ENCODE measurements at places on chromosomes 12 and 14.

DNA sequence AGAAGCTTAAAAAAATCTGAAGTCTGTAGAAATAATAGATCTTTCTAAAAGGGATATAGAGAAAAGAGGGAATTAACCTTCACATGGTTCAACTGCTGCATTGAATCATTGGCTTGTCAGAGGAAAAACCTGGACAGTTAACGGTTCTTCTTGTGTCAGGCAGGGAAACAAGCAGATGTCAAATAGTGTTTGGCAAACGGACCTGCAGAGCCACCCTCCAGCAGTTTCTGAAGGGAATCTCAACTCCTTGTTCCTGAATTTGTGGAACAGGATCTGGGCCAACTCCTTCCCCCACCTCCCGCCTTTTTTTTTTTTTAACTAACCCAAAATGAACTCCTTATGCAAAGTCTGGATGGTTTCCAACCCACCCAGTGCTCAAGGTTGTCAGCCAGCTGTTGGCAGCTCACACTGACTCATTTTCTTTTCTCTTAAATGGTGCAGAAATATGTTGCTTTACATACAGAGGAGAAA is 187.3 kb downstream of the CAND1 start:
- DNase-seq, result no peak

DNA sequence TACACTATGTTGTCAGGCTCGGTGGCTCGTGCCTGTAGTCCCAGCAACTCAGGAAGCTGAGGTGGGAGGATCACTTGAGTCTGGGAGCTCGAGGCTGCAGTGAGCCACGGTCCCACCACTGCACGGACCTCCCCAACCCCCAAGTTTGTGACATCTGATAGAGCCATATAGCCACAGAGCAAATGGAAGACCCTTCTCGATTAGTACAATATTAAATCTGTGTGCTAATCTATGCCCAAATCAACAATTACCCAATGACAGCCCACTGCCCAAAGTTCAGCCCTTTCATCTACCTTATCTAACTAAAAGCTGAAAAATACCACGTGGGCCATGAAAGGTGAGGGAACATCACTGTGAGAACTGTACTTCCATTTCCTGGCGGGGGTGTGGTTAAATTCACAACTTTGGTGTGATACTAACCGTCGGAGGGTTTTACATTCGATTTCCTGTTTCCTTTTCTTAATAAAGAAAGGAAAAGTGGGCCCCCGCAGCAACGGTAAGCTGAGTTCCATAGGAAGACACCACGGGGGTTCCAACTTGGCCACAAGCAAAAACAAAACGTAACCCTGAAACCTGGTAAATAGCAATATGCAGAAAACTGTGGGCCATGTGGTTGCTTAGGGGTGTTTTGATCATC is 31.2 kb upstream of the FOS start:
- no peak for DNase-seq

DNA sequence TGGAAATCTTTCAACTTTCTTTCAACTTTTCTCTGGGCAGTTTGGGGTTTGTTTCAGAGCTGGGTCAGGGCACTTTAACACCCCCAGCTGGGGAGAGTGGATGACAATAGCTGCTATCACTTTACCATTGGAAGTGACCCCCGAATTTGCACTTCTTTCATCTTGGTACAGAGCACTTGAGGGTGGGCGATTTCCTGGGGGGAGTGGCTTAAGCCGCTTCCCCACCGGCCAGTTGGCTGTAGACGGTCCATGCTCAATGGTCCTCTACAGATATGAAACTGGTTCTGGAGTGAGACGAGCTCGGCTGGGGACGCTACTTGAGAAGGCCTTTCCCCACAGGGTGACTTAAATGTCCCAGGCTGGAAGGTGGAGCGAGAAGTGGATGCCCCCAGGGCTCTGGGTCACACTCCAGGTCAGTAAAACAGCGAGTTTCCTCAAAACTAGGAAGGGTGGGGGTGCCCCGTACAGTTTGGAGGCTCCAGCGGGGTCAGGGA is at the start of gene VRTN:
Gene VRTN (plus strand): TSS at position 231 of the 494 bp plus-strand sequence. CDS start 8,313 bp downstream, outside the sequence.
- DNase-seq, result no peak

DNA sequence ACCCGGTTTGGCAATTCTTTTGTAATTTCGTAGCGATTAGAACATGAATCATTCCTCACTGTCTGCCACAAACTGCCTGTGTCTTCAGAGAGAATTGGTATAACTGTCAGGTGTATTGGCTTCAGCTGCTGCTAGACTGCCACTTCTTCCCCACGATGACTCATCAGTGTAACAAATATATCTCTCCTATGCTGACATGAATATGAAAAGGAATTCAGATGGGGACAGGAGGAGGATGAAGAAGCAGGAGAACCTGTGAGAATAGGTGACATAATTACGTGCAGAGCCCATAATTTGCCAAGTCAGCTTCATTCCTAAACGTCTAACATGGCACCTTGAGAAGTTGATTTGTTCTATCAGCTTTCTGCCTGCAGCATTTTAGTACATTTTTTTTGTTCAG is 64.9 kb downstream of the FRMD6 start:
- DNase-seq, result no peak

Data from sciatic nerve (tissue), 2 donors.